ENCODE measurements at places on chromosomes 2 and 18. TPM values are rescaled to one million over a fixed set of nuclear protein-coding genes. Genes with fewer than 3 reads are reported as not detected.

AQP12A gene
- not detected for total RNA-seq

CTLA4 gene
- not detected for total RNA-seq

KIF5C gene
- 7.0 TPM for total RNA-seq

CFC1 gene
- not detected for total RNA-seq

BMP10 gene
- total RNA-seq = not detected

DSC2 gene
- total RNA-seq = 31.8 TPM

CDKL4 gene
- total RNA-seq = 1.2 TPM

FARP2 gene
- total RNA-seq = 31.8 TPM

NXPH2 gene
- not detected for total RNA-seq

SIX3 gene
- not detected for total RNA-seq

CCDC121 gene
- 3.6 TPM for total RNA-seq

PTRHD1 gene
- 54.0 TPM for total RNA-seq

KLHL41 gene
- 0.29 TPM for total RNA-seq

TCF7L1 gene
- 4.3 TPM for total RNA-seq

PROC gene
- 2.9 TPM for total RNA-seq

CYP27C1 gene
- total RNA-seq = 2.3 TPM

PTMA gene
- 913 TPM for total RNA-seq

CDK15 gene
- 0.21 TPM for total RNA-seq

TPO gene
- not detected for total RNA-seq

CNTNAP5 gene
- not detected for total RNA-seq

DSEL gene
- 7.1 TPM for total RNA-seq

PUS10 gene
- total RNA-seq = 8.9 TPM

APCDD1 gene
- total RNA-seq = 1.2 TPM

SEH1L gene
- total RNA-seq = 34.3 TPM

Data from kidney epithelial cell (primary cell).